ENCODE measurements at places on chromosomes 4 and X.
A peak's percentile ranks its signal among the peaks of the same experiment; 100 is the strongest.

DNA sequence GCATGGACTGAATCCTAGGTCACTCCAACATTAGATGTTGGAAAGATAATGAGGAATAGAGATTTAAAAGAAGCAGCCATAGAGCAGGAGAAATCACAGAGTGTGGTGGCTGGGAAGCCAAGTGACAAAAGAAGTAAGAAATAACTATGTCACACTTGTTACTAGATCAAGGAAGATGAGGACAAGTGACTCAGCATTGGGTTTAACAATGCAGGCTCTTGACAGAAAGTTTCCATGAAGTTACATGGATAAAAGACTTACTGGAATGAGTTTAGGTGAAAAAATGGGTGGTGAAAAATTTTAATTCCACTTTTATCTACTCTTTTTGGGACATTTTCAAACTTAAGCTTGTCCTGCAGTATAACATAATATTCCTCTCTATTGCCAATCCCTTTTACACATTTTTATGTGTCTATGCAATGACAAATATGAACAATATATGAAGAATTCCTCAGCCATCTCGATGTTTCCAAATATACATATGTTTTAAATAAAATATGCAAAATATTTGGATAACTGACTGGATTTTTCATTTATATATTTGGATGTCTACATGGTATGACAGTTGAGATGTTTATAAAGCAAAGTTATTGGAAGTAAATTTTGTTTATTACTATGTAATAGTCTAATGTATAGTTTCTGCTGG is 462.6 kb downstream of the IL15 start:
- no peak for DNase-seq

- DNase-seq: no peak
These were observed 132.2 kb upstream of the FAM47B start for GRCh38 chrX:34810364-34810763.

- no peak for DNase-seq
These were observed 113.9 kb upstream of the SORBS2 start for GRCh38 chr4:185925910-185926360.

- peak; percentile 73 for DNase-seq
These were observed 245.1 kb downstream of the PPP3CA start for GRCh38 chr4:101102114-101102742.

DNA sequence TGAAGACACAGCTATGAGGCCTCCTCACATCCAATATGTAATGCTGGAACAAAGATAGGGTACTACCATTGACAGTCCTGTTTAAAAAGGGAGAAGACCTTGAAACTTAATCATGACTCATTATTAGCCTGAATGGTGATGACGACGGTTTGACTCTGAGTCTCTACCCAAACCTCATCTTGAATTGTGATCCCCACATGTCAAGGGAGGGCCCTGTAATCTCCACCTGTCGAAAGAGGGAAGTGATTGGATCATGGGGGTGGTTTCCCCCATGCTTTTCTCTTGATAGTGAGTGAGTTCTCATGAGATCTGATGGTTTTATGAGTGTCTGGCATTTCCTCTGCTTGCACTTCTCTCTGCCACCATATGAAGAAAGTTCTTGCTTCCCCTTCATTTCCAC is 395.3 kb upstream of the CPEB2 start:
- no peak for DNase-seq

DNA sequence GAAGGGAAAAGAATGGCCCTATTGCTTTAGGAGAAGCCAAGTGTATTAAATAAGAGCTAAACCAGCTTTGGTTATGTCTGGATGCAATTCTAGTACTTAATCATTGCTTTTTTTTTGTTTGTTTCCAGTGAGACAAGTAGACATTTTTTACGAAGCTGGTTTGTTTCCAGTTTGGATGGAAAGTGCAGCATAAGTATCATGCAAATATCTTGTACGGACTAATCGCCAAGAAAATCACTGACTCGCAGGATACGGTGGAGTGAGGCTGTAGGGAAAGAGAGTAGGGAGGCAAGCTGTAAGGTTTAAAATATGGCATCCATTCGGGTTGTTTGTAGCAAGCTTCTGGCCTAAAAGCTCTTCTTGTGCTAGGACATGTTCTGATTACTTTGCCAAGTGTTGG is 64.8 kb downstream of the HPGD start:
- no peak for DNase-seq

- DNase-seq: no peak
These were observed 662.2 kb upstream of the ACTRT1 start for GRCh38 chrX:128714425-128714824.

DNA sequence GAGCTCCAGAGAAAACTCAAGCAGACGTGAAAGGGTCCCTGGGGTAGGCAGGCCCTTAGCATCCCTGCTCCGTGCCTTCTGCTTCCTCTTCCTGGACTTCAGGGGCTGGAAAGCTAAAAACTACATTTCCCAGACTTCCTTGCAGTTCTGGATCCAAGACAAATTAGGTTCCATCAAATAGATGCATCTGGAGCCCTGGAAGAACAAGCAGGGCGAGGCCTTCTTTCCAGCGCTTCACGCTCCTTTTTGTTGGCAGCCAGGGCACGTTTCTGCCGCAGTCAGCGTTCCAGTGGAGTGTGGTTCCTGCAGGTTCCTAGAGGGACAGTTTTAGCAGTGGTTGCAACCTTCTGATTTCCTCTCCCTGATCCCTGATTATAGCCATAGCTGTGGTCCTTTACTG is 53.6 kb upstream of the MSX1 start:
- DNase-seq: no peak

GRCh38 chr4:54635318-54635717 is 22.4 kb upstream of the KIT start:
- no peak for DNase-seq

- no peak for DNase-seq
These were observed 43.5 kb downstream of the CLDN34 start for GRCh38 chrX:10010686-10011085.

DNA sequence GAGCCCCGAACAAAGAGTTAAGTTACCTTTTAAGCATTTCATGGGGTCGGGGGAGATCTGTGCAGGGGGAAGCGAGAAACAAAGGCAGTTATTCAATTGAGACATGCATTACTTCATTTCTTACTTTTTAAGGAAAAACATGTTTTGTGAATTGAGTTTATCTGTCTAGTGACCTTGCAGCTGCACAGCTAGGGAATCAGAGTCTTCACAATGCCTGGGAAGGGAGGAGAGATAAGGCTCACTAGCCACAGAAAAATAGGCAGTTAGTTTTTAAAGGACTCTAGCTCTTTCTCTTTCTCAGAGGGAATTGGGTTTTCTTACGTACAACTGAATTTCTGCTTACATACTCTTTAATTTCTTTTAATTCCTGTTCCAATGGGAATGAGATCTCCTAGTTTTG is 26.2 kb upstream of the ZBTB33 start:
- DNase-seq: no peak

- no peak for DNase-seq
These were observed 833.5 kb upstream of the IGFBP7 start for GRCh38 chr4:57943682-57944081.

- DNase-seq: no peak
These were observed 51.3 kb downstream of the RTL9 start for GRCh38 chrX:110409925-110410324.

- no peak for DNase-seq
These were observed 16.5 kb upstream of the FGFR3 start for GRCh38 chr4:1776521-1777161.

DNA sequence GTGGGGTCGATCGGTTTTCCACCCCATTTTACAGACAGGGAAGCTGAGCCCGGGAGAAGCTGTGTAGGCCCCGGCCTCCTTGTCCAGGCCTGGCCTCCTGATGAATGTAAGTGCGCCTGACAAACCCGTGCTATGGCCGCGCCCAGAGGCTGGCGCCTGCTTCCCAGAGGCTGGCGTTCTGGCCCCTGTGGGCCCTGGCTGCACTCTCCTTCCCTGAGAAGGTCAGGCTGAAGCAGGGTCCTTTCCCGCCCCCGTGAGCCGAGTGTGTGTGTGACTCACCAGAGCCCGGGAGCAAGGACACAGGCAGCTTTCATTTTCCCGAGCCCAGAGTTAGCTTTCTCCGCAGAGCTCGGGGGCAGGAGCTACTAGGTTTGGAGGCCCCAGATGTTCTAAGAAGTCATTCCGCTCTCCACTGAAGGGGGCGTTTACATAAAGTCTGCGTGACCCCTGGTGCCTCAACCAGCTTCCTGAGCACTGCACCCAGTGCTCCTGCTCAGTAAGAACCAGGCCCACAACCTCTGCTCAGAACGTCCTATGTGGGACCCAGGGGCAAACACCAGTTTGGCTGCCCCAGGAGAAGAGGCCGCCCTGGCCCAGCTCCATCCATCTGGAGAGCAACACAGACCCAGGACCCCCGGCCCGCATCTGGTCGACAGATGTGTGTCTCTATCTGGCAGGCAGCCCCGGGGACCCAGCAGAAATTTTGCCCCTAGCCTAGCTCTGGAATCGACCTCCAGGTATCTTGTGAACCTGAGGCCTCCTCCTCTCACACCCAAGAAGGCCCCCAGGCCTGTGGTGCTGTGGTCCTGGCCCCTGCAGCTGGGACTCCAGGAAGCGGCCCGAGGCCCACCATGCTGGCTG is 13.6 kb downstream of the UVSSA start:
- DNase-seq: no peak

DNA sequence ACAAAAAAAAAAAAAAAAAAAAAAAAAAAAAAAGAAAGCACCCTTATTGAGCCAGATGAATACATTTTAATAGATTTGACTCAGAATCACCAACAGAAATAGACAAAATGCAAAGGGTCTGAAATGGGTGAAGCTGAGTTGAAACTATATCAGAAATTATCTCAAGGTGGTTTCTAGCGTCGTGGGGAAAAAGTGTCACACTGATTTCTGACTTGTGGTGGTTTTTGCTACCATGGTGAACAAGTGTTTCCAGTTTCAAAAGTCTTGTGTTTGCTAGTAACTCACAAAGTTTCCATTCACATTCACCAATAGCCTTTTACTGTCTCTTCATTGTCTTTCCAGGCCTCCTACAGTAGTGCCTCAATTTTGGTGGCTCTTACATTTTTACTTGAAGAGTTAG is 135.5 kb downstream of the ARHGAP24 start:
- DNase-seq: no peak

- DNase-seq: no peak
These were observed 4.5 kb downstream of the PLRG1 start for GRCh38 chr4:154545689-154546088.

DNA sequence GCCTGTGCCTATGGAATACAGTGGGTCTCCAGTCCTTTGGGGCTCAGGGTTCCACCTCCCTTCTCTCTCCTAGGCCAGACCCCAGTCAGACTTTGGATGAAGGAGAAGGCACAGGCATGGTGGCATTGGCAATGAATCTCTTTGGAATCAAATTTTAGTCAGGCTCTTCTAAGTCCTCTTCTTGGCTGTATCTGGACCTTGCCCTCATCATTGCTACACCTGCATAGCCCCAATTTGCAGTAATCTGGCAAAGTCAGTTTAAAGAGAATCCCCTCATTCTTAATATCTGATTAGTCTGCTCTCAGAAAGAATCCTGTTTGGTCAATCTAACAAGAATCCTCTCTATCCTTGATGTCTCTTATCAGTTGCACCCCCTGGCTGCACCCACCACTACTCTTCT is 77.6 kb downstream of the SLC16A2 start:
- DNase-seq: no peak

GRCh38 chrX:70172221-70172620 is 5.1 kb upstream of the DGAT2L6 start:
- DNase-seq: no peak

GRCh38 chr4:142372530-142373260 is 473.4 kb downstream of the INPP4B start:
- no peak for DNase-seq

GRCh38 chrX:29215251-29215650 is 628.0 kb downstream of the IL1RAPL1 start:
- DNase-seq: no peak

DNA sequence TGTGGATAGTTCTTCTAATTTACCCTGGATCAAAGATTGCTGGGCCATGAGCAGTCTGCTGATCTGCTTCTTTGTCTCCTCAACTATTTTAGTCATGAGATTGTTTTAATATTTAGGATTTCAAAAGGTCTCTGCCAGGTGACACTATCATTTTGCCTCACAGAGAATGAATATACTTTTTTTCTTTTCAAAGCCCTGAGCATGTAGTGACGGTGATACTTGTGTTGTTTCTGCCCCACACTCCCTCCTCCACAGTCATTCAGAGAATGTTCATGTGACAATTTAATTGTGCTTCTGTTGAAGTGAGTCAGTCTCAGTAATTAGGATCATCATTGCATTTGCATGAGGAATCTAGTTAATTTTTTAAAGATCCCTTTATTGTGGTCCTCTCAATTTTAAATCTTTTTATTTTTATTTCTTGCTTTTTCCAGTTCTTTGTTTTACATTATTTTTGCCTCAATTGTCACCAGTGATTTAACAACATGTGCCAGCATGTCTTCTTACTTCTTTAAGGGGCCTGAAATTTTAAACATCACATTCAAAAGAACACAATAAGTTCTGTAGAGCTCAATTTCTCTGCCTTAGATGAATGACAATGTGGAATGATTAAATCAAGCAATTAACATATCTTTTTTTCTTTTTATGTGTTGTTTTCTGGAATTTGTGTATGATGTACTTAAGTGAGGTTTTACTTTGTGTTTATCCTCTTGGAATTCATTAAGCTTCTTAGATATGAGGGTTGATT is 12.3 kb downstream of the MMRN1 start:
- DNase-seq: no peak

- peak; percentile 83 for DNase-seq
These were observed 78.0 kb upstream of the BCOR start for GRCh38 chrX:40175511-40176350.

DNA sequence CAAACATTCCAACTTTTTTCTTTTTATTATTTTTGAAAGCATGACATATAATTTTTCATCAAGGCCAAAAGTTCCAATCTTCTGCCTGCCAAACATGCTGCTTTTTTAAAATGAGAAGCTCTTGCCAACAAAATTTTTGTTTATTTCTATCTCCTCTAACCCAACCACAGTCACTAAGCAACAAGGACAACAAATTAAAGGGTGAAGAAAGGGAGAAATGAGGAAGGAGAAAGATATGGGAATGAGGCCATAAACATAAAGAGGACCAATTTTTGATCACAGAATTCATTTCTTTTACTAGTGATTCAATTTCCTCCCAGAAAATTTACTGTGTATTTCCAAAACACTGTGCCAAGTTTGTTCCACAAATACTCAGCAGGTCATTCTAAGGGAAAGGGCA is 537.0 kb upstream of the DIAPH2 start:
- no peak for DNase-seq

DNA sequence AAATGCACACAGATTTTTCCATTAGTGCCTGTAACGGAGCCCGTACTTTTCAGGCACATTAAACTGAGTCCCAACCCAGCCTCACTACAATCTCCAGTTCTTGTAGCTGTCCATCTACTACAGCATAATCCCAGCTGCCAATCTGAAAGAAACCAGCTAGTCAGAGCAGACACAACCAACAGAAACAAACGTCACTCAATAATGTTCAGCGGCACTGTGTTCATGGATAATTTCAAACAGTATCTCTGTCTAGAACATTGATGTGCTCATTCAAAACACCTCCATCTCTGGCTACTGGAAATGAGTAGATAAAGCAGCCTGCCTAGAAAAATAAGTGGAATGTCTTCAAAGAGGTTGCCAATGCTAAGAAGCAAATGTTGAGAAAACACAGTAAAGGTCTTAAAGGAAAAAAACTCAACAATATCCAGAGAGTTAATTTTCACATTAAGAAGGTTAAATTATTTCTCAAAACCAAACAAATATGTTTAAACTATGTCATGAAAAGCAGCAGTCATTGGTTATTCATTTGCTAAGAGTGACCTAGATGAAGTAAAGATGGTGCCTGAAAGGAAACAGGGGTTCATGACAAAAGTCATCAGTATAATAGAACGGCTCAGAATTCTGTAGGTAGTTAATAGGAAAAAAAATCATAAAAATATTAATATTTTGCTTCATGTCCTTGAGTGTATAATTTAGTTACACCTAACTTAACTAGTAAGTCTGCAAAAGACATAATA is 245.1 kb upstream of the MAB21L2 start:
- DNase-seq: no peak

GRCh38 chr4:10192331-10192730 is 75.7 kb upstream of the WDR1 start:
- no peak for DNase-seq

Data from NCI-H2029 (cell line).